ENCODE measurements at places on chromosomes 7 and 10.

DNA sequence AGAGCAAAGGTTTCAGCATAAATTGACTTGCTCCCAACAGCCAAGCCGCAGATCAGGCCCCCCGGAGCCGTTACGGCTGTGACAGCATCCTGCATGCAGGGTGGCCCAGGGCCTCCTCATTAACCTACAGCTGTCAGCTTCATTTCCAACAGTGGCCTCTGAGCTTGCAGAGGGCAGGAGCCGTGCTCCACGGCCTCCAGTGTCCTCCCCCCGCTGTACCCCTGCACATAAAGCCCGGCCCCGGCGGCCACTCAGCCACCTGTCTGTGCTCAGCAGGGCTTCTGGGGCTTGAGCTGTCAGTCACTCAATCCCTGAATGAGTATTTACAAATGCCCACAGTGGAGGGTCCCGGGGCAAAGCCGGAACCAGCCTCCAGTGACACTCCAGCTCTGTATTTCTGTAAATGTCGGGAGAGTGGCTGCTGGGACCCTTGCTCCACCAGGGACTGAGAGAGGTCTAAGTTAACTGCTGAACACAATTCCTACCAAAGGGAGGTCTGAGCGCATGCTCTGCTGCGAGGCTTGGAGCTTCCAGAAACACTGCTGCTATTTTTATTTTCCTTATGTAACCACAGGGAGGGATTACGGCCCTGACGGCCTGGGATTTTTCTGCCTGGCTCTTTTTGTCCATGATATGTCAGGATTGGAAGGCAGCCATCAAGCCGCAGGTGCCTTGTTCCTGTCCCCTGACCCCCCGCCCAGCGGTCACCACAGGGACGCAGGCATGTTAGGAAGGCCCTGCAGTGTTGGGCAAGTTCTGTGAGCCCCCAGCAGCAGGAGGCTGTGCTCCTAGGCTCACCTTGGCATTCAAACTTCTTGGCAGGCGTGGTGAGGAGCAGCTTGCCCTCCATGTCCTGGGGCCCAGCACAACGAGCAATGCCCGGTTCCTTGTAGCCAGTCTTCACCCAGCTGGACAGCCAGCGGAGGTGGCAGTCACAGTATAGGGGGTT lies 165.0 kb downstream of the SLIT1 start:
- peak; percentile 46 for DNase-seq

GRCh38 chr10:24690961-24691512 lies 32.6 kb downstream of the ARHGAP21 start:
- DNase-seq, result peak; percentile 57

DNA sequence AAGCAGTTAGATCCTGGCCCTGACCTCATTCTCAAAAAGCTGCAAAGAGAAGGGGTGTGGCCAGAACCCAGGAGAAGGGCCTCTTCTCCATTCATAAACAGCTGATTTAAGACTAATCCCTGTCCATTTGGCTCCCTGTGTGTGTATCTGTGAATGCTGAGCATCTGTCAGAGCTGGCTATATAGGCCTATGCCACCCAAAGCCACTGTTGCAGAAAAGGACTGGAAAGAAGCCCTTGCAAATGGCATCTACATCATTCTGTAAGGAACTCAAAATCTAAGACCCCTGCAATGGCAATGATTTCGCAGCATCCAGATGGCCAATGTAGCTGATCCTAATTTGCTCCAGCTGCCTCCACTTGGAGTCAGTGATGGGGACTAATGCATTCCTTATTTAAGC lies 384.5 kb downstream of the KCNMA1 start:
- DNase-seq, result no peak

DNA sequence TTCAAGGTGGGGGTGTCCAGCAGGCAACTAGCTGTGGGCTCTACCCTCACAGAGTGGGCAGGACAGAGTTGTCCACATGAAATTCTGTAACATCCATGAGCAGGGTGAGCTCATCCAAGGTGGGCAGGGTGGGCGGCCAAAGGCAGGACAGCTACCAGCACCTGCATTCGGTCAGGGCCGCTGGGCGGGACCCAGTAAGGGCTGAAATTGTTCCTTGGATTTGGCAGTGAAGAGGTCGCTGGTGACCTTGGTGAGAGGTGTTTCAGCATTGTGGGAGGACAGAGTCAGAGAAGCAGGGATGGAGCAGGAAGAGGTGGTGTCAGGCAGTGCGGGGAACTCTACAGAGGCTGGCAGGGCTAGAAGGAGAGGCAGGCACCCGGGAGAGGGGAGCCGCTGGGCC lies 23.9 kb downstream of the ADCYAP1R1 start:
- DNase-seq, result no peak

DNA sequence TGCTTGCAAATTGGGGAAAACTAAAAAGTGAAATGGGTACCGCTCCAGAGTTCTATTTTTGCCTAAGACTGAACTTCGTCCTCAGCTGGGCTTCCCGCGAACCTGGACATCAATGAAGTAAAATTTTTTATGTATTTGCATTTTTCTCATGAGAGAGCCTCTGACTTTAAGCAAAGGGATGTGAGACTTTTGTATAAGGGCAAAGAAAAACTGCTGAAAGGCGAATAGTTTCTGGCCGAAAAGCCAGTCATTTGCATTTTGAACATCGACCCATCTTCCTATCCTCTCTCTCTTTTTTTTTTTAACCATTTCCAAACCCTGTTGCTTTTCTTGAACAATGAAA lies 573 bp downstream of the PMPCB start:
- no peak for DNase-seq

GRCh38 chr10:73039635-73040034 lies 57.0 kb downstream of the P4HA1 start:
- DNase-seq, result peak; percentile 80

GRCh38 chr10:80596391-80597257 lies 58.9 kb downstream of the SH2D4B start:
- peak; percentile 42 for DNase-seq

- DNase-seq, result no peak
These were observed 17.4 kb downstream of the TRIM8 start for GRCh38 chr10:102661658-102662028.

- DNase-seq, result peak; percentile 38
These were observed 384.2 kb upstream of the LRGUK start for GRCh38 chr7:133742709-133743538.

- DNase-seq, result no peak
These were observed 78.4 kb upstream of the UNC5B start for GRCh38 chr10:71133710-71134686.

DNA sequence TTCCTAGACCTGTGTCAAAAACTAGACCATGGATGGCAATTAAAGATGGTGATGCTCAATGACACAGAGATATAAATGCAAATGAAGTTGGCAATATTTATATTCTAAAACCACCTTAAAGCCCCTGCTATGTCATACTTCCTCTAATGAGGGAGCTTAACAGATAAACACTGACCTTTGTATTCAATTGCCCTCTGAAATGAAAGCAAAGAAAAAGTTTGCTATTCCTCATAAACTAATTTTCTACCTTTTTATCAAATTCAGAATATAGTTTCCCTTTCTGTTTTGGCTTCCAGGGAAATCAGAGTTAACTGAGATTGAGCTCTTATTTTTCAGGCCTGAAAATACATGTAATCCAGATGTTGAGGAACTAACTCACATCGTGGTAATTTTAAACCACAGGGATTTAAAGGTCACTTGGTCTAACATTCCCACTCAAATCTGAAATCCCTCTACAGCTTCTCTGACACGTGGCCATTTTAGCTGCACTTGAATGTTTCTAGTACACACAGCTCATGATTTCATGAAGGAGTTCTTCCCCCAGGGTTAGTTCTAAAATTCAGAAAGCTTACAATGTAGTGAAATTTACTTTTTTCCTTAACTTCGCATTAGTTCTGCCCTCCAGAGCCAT lies 37.9 kb upstream of the ABCB5 start:
- DNase-seq, result peak; percentile 76

DNA sequence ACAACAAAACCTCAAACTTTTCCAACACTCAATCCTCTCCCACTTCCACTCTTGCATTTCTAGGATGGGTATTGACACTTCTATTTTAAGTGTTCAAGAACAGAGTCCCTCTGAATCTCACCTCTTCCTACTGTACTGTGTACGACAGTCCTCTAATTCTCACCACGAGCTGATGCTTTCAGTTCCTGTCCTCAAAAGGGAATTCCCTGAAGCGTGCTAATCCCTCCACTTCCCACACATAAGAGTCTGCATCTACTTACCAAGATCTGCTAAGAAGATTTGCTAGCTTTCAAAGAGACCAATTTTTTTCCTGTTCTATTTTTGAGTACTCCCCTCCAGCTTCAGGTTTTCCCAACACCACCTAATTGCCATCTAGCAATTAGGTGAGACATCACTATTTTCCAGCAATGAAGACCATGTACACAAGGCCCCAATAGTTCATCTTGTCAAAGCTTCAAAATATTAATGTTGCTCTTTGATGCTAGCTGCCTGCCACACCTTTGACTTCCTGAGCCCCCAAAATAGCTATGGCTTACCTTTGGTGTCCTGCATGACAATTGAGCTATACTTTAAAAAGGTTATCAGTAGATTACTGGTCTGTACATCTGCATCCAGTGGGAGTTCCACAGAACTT lies 54.4 kb downstream of the ARMH3 start:
- DNase-seq, result peak; percentile 24

- no peak for DNase-seq
These were observed 34.4 kb downstream of the ZNF783 start for GRCh38 chr7:149296368-149296767.

GRCh38 chr7:136133551-136133950 lies 156.4 kb upstream of the MTPN start:
- peak; percentile 55 for DNase-seq

DNA sequence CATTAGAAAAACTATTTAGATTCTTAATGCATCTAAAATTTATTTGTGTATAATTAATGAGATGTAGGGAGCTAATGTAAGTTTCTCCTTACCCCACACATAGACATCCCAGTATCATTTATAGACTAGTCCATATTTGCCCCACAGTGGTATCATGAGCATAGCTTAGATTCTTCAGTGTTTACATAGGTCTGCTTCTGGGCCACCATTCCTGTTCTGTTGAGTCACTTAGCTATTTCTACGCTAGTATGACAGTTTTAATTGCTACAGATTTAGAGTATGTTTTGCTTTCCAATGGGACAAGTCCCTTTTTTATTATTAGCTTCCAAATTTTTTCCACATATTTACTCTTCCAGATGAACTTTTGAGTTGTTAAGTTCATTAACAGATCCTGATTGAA lies 69.4 kb downstream of the MCMBP start:
- peak; percentile 50 for DNase-seq

GRCh38 chr7:139232904-139233303 lies 1.9 kb downstream of the UBN2 start:
- DNase-seq, result peak; percentile 65

GRCh38 chr7:24902276-24902675 lies 77.7 kb downstream of the OSBPL3 start:
- peak; percentile 71 for DNase-seq

GRCh38 chr10:112912410-112912928 lies 37.6 kb upstream of the TCF7L2 start:
- no peak for DNase-seq

GRCh38 chr10:27838361-27838760 lies 92.7 kb upstream of the MKX start:
- DNase-seq, result no peak

- peak; percentile 7 for DNase-seq
These were observed 1.6 kb downstream of the SUV39H2 start for GRCh38 chr10:14880229-14880628.

- DNase-seq, result no peak
These were observed 29.3 kb downstream of the KCNH2 start for GRCh38 chr7:150948791-150949251.

DNA sequence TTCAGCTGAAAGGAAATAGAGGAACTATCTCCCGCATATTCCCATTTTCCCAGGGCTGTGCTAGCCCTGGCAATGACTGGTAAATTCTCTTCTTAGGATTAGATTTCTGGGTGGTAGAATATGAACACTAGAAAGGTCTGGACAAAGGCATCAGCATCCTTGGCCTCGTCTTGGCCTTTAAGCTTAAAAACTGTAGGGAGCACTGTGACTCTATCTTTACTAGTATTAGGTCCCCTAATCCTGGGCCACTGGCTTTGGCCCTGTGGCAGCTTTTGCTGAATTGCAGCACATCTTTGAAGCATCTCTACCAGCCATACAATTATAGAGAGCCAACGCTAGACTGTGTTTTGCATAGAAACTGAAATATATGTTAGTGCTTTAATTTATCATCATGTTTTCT lies 41.5 kb upstream of the EBLN1 start:
- DNase-seq, result peak; percentile 18

DNA sequence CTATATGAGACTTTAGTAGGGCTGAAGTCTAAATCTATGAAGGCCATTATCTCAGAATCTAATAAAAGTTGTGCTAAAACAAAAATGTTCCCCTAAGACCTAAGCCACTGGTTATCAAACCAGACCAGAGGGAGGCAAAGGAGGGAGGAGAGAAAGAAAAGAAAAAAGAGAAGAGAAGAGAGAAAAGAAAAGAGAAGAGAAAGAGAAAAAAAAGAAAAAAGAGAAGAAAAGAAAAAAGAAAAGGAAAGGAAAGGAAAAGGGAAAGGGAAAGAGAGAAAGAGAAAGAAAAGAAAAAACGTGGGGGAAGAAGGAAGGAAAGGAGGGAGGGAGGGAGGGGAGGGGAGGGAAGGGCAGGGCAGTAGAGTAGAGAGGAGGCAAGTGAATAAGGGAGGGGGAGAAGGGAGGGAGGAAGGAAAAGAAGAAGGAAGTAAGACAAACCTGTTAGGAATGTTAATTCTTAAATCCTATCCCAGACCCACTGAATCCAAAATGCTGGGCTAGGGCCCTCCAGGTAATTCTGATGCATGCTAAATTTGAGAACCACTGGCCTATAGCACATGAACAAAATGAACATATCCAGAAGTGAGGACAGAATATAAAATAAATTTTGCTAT lies 98.9 kb downstream of the TPK1 start:
- no peak for DNase-seq

GRCh38 chr10:118076705-118077104 lies 30.0 kb upstream of the RAB11FIP2 start:
- DNase-seq, result no peak

- peak; percentile 58 for DNase-seq
These were observed at the start of gene SFMBT2 for GRCh38 chr10:7410862-7411670. TSS of gene SFMBT2 (minus strand) at chr10:7411034. CDS start at chr10:7381898, 29,136 bp downstream.

GRCh38 chr7:50333221-50333651 lies 28.7 kb downstream of the IKZF1 start:
- DNase-seq, result no peak

DNA sequence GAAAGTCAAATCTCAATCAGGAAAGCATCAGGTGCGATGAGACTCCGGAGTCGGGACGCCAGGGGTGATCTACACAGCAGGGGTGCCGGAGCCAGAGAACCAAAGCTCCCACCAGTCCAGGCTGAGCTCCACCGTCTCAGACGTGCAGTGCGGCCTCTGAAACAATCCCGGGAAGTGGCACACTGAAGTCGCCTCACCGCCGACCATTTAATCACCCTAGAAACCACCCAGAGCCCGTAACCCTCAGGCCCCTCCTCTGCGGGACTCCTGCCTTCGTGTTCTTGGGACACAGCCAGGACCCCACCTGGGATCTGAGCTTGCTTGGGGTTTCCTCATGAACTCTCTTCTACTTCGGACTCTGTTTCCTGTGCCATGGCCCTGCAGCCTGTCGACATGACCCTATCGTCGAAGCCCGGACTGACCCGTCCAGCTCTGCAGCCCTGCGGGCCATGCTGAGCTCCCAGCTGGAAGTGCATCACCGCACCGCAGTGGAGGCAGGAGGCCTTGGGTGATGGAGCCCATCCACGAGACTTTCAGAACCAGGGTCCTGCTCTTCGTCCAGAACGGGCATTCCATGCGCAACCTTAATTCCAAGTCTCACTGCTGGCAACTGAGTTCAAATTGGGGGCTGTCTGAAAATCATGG lies 266.4 kb downstream of the PTPRN2 start:
- DNase-seq, result no peak

- no peak for DNase-seq
These were observed 23.0 kb downstream of the TMEM176A start for GRCh38 chr7:150823484-150824126.

GRCh38 chr7:138546064-138546619 lies 86.1 kb downstream of the TRIM24 start:
- no peak for DNase-seq

- DNase-seq, result peak; percentile 86
These were observed at the start of gene CACNA2D1 for GRCh38 chr7:82443547-82444219. TSS of gene CACNA2D1 (minus strand) at chr7:82443777.
